ENCODE measurements at places on chromosomes 1 and 21. TPM values are rescaled to one million over a fixed set of nuclear protein-coding genes. Genes with fewer than 3 reads are reported as not detected.

DNA sequence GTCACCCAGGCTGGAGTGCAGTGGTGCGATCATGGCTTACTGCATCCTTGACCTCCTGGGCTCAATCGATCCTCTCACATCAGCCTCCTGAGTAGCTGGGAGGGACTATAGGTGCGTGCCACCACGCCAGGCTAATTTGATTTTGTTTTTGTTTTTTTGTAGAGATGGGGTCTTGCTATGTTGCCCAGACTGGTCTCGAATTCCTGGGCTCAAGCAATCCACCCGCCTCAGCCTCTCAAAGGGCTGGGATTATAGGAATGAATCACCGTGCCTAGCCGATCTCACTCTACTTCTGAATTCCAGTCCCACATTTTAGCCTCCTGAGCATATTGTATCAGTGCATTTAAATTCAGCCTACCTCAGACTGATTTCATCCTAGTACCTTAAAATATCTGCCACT is 1.8 kb downstream of the CTXND2 start:
- no peak for DNase-seq

GRCh38 chr1:80023358-80023757 is 1016.8 kb upstream of the ADGRL4 start:
- DNase-seq, result no peak

DNA sequence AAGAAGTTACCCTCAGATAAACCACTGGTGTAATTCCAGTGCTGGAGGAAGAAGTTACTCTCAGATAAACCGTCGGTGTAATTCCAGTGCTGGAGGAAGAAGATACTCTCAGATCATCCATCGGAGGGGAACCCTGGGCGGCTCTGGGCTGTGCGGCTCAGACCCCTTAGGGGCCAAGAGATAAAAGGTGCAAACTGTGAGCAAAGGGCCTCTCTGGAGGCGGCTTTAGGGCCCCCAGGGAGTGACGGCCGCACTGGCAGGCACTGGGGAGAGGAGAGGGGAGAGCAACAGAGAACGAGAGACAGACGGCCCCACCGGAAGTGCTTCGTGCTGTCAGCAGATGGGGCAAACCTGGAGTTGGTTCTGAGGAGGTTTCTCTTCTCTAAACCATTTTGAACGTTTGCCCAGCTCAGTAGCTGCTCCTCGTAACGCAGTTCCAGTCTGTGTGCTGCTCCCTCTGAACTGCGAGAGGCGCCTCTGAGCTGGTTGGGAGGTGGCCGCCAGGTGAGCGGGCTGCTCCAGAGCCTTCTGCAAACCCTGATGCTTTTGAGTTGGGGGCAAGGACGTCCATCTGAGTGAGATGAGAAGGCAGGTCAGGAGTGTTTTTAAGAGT is 62.6 kb upstream of the COL6A1 start:
- no peak for DNase-seq

DNA sequence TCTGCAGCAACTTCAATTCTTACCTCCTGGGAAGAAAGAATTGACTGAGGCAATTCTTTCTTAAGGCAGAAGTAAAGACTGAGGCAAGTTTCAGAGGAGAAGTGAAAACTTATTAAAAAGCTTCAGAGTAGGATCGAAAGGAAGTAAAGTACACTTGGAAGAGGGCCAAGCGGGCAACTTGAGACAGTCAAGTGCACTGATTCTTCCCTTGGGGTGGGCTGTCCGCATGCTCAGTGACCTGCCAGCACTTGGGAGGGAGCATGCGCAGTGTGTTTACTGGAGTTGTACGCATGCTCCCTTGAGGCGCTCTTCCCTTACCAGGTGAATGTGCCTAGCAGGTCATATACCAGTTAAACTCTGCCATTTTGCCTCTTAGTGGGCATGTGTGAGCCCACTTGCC is 55.3 kb upstream of the NBPF3 start:
- DNase-seq, result no peak

GRCh38 chr1:63713627-63714481 is 60.0 kb upstream of the ROR1 start:
- no peak for DNase-seq

MTARC2 gene
- not detected for total RNA-seq

CCDC17 gene
- 3.3 TPM for total RNA-seq

Measured in activated CD4-positive, alpha-beta T cell treated with anti-CD3 and anti-CD28 coated beads, Interleukin-2, amount 10 ng/mL, durations not matched to agents 7 days and 5 days (primary cell).